ENCODE measurements at places on chromosomes 16 and 17. TPM values are rescaled to one million over a fixed set of nuclear protein-coding genes. Genes with fewer than 3 reads are reported as not detected.

The ATXN2L gene
- 82.0 TPM for total RNA-seq

The KRT9 gene
- total RNA-seq, result not detected

The CDK5R1 gene
- total RNA-seq, result 2.5 TPM

DNA sequence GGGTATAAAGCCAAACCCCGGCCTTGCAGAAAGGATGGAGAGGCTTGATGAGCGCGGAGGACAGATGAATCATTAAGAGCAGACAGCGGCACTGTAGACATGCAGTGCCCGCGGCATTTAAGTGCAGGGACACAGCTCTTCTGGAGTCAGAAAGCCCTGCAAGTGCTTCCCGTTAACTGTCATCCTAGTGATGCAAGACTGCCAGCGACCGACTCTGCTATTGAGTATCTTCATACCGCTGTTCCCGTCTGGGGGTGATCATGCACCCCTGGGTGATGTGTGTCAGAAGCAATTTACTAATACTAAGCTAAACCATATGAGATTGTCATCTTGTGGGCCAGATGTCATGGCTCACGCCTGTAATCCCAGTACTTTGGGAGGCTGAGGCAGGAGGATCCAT, 101.0 kb downstream of the ABCC6 start:
- no peak for DNase-seq

DNA sequence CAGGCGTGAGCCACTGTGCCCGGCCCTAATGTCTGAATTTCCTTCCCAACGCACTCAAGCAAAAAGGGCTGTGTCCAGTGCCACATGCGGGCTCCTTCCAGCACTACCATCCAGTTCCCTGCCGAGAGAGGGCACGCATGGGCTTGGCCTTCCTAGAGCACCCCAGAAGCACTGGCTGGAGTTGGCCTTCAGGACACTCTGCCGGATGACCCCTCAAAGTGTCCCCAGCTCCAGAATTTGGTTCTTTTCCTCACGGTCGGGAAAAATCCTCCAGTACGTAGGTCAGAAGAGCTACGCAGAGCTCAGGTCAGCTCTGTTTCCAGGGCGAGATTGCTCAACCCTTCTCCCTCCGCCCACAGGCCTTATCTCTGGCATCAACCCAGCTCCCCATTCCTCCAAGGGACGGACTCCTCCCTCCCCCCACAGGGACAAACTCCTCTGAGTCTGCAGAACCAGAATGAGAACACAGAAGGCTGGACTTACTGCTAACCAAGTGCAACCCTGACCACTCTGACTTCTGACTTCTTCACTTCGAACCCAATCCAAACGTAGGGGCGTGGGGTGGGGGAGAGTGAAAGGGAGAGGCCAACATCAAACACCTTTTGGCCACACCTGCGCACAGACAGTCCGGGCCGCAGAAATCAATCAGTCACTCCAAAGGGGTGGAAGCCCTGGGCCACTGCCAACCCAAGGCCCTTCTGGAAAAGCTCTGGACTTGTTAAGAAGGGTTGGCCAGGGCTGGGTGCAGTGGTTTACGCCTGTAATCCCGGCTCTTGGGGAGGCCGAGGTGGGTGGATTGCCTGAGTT, 3.6 kb downstream of the CDC42EP4 start:
- peak; percentile 88 for DNase-seq

The AOC3 gene
- 1.4 TPM for total RNA-seq

DNA sequence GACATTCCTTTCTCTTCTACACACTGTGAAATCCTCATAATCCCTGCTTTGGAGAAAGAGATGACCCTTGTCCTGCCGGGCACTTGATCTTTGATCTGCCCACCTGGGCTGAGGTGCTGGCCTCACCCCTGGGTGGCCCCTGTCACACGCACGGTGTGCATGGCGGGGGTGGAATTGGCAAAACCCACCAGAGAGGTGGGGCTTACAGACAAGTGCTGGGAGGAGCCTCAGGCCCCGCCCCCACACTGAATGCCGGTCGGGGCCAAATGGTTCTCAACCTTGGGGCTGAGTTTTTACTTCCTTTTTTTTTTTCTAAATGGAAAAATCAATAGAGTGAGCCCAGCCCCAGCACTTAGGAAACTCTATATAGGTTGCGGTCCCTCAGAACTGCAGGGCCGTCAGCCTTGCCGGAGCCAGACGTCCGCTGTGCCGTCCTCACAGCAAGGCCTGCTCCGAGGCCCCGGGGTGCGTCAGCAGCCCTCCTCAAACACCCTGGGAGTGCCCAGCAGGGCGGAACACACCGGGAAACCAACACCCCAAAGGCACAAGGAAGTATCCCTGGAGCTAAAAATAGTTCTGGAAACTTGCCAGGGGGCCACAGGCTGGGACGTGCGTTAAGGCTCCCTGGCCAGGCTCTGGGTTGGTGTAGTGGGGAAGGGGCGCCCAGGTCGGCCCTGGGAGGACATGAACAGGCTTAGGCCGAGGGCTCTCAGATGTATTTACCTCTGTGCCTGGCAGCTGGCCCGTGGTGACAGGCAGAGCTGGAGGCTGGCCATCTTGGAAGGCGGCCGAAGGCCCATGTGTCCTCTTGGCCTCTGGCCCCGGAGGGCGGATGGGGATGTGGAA, 11.0 kb downstream of the GPRC5C start:
- no peak for DNase-seq

GRCh38 chr17:42518046-42518754, 17.8 kb upstream of the NAGLU start:
- DNase-seq, result peak; percentile 79

GRCh38 chr17:57535249-57535966, 209.7 kb downstream of the CCDC182 start:
- DNase-seq, result no peak

The SHISA9 gene
- total RNA-seq, result 0.12 TPM

DNA sequence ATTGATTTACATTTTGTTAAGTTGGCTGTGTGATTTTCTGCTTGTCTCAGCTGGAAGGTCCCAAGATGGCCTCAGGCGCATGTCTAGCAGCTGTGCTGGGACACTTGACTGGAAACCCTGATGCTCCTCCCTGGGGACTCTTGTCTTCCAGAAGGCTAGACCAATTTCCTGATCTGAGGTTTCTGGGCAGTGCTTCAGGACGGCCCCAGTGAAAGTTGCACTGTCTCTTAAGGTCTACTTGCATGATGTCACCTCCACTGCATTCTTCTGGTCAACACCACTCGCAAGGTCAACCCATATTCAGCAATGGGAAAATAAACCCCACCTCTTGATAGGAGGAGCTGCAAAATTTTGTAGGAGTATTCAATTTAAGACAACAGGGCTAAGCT, 116.0 kb downstream of the SALL1 start:
- no peak for DNase-seq

DNA sequence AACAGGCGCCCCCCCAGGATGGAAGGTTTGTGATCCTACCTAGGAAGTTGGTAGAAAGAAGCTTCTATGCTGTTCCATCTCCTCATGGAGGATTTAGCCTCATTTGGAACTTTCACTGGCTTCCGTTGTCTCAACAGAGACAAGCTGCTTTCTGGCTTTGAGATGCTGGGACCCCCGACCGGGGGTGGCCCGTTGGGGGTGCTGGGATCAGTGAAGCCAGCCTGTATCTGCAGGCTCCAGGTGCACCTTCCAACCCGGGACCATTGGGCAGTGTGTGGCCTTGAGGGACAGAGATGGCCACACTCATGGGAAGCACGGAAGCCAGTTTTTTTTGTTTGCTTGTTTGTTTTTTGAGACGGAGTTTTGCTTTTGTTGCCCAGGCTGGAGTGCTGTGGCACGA, 15.4 kb downstream of the CIBAR2 start:
- no peak for DNase-seq

DNA sequence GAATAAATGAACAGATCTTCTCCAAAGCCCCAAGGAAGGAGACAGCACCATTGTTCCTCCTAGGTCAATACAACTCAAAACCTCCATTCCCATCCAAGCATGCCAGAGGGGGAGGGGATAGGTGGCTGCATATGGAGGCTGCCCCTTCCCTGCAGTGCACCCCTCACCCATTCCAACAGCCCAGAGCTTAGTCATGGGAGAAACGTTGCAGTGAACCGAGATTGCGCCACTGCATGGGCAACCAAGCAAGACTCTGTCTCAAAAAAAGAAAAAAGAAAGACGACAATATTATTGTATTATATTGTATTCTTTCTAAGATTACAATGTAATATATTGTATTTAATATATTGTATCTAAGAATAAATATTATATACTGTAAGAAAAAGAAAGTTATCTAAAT, 36.4 kb upstream of the CD300E start:
- DNase-seq, result no peak

DNA sequence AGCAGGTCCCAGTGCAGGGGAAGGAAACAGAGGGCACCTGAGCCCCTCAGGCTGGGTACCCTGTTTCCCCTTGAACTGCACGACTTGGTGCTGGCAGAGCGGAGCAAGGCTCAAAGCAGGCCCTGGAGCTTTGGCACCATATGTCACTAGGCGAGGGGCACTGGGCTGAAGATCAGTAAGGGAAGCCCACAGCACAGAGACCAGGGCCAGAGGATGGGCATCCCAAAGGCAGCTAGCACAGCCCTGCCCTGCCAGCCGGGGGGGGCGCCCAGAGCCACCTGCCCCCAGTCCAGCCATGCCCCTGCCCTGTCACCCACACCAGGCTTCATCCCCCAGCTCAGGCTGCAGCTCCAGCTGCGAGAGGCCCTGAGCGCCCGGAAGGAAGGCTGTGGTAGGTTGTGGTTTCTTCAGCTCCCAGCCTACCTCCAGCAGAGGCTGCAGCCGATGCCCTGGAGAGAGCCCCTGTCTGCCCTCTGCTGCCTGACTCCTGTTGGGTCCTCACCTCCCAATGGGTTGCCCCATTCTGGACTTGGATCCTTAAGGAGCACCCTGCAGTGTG, 10.9 kb downstream of the NHERF1 start:
- no peak for DNase-seq

- peak; percentile 59 for DNase-seq
Measured at GRCh38 chr16:82263521-82264143, 93.6 kb upstream of the MPHOSPH6 start.

The MT4 gene
- not detected for total RNA-seq

- no peak for DNase-seq
Measured at GRCh38 chr16:89268987-89269735, 51.7 kb downstream of the ZNF778 start.

- DNase-seq, result no peak
Measured at GRCh38 chr17:35214631-35215273, 20.6 kb upstream of the SLC35G3 start.

DNA sequence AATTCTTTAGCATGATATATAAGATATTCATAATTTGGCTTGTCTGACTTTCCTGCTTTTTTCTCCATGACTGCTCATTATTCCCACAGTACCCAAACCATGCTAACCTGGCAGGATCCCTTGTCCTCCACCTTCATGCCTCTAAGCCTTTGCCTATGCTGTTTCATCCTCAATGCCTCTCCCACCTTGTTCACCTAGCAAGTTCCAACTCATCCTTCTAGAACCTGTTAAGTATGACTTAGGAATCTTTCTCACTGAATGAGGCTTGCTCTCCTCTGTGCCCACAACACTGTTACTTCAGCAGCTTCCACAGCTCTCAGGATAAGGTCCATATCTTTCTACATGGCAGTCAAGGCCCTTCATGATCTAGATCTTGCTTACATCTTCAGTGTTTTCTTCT, 34.0 kb downstream of the CA10 start:
- no peak for DNase-seq

DNA sequence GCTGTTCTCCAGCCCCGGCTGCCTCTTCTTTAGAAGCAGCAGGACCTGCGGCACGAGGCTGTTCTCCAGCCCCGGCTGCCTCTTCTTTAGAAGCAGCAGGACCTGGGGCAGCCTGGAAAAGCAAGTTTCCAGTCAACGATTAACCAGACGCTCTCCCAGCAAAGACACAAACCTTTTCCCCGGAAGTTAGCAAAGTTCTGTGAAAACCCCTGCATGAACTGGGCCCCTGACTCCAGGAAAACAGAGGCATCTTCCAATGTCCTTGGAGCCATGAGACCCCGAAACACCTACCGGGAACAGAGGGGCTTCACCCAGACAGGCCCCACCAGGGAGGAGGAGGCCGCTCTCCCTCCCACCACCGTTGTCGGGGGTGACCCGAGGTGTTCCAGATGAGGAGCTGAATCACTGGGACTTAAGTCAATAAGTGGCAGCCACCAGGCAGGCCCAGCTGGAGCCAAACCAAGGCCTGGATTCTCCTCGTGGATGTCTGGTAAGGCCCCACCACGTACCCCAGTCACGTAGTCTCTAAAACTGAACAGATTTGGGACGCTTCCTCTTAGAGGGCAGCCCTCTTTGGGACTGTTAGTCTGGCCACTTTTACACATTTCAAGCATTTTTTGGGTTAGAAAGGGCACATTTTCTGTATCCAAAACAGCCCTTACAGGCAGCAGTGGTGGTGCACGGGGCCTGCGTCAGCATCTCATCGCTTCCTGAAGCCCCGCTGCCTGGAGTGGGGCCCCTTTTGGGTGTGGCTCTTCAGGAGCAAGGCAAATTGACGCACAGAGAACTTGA, at the start of gene RPH3AL:
TSS of gene RPH3AL (minus strand) at position 387 of the 792 bp plus-strand sequence. CDS start 25,264 bp downstream, outside the sequence.
- DNase-seq, result peak; percentile 93

- no peak for DNase-seq
Measured at GRCh38 chr16:54422159-54422558, 135.6 kb upstream of the IRX3 start.

GRCh38 chr16:55901566-55902217, 26.5 kb upstream of the CES5A start:
- no peak for DNase-seq

GRCh38 chr16:49855280-49855821, 561 bp downstream of the ZNF423 start:
- peak; percentile 68 for DNase-seq

The PLA2G15 gene
- total RNA-seq, result 7.5 TPM

The MT1M gene
- not detected for total RNA-seq

DNA sequence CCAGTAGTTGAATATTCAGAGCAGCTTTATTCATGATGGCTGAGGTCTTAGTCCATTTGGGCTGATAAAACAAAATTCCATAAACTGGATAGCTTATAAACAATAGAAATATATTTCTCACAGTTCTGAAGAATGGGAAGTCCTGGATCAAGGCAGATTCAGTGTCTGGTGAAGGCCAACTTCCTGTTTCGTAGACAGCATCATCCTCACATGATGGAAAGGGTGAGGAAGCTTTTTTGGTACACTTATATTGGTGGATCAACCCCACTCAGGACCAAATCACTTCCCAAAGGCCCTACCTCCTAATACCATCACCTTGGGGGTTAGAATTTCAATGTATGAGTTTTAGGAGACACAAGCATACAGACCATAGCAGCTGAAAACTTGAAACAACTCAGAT, 224.2 kb downstream of the CYB561 start:
- DNase-seq, result no peak

- DNase-seq, result no peak
Measured at GRCh38 chr16:8951447-8952280, 12.0 kb downstream of the USP7 start.

DNA sequence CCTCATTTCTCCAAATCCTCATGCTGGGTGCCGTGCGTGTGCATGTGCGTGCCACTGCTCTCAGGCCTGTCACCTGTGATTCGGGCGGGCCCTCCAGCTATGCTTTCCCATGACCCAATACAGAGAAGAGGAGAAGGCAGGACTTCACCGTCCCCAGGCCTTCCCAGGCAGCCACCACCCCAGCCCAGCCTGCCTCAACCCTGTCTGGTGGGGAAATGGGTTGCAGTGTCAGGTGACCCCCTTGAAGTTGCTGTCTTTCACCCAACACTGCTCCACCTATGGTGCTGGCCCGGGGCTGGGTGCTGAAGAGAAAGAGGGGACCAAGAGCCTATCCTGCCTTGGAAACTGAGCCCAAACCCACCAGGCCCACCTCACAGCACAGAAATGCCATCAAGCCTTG, 94.7 kb downstream of the GOSR1 start:
- no peak for DNase-seq

All from NCI-H460 (cell line).